AG04450 (cell line): ENCODE measurements at places on chromosomes 1 and 21.

DNA sequence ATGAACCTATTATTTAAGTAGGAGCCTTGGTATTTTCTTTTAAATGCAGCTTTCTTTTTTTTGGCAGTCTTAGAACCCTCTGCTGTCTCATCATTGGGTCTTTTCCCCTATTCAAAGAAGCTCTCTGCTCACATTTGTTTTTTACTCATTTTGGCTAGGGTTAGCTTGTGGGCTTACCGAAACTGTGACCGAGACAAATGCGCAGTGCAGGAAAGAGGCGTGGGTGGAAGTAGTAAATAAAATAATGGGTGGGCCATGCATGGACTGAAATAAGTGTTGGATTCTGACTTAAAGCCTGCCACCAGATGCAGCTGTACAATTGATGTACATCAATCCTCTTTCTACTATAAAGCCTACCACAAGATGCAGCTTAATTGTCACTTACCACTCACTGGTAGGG lies 14.7 kb downstream of the XPR1 start:
- no peak for DNase-seq

- DNase-seq = no peak
These were observed 9.1 kb upstream of the SYTL1 start for GRCh38 chr1:27332536-27333281.

- DNase-seq = no peak
These were observed 39.7 kb upstream of the EXO1 start for GRCh38 chr1:241808265-241808664.

GRCh38 chr1:100178091-100178490 lies at the start of gene LRRC39:
Gene LRRC39 (minus strand): TSS chr1:100178256. CDS start chr1:100168516, 9,740 bp downstream.
- DNase-seq = no peak

GRCh38 chr1:238205045-238205662 lies 314.4 kb upstream of the ZP4 start:
- no peak for DNase-seq

DNA sequence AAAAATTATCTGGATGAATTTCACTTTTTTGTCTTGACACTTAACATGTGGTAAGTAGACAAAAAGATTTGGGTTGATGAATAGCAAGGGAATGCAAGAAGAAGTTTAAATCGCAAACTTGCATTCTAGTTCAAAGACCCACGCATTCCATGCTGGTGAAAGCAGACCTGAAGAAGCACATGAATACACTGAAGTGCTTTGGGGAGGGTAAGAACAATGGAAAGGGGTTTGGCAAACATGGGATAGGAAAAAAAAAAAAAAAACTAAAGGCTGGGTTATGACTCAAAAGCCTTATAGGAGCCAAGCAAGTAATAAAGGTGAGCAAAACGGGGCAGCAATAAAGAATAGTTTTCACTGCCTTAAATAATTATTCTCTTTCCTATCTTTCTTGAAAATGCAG lies 450.2 kb downstream of the LMO4 start:
- DNase-seq = no peak

DNA sequence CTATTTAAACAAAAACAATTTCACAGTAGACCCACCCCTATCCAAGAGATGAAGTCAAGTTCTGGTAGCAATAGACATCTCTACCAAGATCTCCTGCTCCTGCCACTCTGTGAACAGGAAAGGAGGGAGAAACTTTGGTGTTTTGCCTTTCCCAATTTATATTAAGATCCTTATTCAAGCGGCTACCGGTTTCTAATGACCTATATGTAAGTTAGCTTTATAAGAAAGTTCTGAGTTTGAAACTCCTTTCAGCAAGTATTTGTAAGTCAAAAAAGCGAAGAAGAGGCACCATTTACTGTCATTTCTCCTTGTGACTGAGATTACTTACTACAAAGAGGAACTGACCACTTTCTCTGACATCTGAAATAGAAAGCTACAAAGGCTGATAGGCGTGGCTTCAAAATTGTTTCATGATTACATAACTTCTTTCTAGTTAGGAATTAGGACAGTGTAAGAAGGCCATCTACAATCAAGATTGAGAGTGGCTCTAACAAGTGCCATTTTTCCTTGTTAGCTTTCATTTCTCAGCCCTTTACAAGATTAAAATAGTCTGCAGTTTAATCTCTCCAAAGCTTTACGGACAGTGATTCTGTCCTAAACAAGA lies at the start of gene MNDA:
TSS of gene MNDA (plus strand) at position 448 of the 604 bp plus-strand sequence. CDS start 10,803 bp downstream, outside the sequence.
- DNase-seq = no peak

- DNase-seq = no peak
These were observed 2.7 kb downstream of the SH2D2A start for GRCh38 chr1:156813750-156814570.

DNA sequence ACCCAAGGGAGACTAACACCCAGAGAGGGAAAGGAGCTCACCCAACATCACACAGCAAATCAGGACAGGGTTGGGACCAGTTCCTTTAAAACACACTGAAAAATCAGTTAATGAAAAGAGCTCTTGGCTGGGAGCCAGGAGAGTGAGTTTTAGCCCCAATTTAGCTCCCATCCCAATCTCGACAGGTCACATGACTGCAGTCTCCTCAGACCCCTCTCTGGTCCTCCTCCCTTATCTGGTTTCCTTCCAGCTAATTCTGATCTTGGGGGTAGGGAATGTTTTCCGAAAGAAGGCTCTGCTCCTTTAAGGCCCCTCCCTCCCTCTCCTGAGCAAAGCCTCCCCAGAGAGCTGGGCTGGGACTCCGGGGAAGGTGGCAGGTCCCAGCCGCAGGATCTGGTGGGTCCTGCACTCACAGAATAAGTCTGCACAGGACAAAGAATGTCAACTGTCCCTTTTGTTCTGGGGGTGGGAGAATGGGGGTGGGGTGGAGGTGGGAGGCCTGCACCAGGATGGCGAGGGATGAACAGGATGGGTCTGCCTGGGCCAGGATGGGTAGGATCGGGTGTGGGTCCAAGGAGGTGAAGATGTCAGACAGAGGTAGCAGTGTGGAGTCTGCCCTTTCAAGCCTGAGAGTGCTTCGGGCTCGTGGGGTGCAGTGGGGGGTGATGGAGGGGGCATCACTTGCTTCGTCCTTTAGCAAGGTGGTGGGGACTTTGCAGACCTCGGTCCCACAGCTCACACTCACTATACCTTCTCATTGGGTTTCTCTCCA lies 57.3 kb upstream of the SSBP3 start:
- no peak for DNase-seq

DNA sequence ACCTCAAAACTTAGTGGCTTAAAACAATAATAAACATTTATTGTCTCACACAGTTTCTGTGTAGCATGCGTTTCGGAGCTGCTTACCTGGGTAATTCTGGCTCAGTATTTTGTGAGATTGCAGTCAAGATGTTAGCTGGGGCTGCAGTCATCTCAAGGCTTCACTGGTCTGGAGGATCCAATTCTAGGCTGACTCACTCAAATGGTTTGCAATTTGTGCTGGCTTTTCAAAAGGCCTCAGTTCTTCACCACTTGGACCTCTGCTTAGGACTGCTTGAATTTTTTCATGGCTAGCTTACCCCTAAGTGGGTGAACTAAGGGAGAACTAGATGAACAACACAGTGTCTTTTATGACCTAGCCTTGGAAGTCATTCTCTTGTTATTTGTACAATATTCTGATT lies 21.0 kb downstream of the XPR1 start:
- no peak for DNase-seq

- DNase-seq = no peak
These were observed 2.8 kb downstream of the SSBP3 start for GRCh38 chr1:54403405-54403804.

DNA sequence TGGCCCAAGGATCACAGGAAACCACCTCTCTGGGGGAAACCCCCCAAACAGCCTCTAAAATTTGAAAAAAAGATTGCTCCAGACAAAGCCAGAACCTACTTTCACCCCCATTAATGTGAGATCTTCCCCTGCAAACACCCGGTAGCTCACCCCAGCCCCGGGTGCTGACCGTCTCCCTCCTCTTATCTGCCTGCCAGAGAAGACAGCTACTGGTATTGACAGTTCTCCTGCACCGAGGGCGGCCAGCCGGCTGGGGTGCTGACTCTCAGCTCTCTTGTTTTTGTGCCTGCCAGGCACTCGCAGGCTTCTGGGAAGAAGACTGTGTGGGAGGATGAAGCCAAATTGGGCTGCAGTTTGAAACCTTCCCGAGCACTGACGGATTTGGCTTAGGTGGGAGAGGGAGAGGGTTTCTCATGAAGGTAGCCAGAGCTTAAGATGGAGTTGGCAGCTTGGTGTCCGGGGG lies 48.2 kb downstream of the RASSF5 start:
- DNase-seq = no peak

DNA sequence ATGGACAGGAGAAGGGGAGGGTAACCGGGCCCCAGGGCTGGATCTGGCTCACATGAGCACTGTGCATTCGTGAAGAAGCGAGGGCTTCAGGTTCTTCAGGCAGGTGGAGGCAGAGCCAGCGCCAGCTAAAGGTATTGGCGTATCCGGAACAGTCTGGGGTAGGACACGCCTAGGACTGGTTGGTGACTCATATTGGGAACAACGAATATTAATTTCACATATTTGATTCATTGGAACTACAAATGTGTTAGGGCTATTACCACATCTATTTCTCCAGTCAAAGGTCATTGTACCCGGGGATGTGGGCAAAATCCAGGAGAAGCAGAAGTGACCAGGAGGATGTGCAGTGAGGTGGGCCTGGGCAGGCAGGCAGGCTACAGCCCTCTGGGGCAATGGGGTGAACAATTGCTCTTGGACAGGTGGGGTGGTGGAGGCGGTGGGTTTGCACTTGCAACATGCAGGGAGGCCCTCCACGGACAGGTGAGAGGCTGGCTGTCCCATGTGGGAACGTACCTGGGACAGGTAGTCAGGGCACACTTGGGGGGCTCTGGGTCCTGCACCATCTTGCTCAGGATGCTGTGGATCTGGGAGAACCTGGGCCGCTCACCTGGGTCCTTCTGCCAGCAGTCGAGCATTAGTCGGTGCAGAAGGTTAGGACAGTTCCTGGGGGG lies 26.7 kb downstream of the CDCA8 start:
- DNase-seq = no peak

DNA sequence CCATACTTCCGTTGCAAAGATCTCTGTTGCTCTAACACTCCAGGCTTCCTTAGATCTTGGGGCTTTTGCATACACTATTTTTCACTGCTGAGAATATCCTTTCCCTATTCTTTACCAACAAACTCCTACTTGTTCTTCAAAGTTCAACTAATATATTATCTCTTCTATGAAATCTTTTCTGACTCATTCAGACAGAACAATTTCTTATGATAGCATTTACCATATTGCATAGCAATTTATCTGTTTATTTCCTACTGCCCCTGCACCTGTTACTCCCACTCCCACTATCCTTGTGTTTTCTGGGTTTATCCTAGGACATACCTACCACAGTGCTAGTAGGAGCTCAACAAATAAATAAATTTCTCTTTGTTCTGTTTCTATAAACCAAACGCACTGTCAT lies 11.0 kb downstream of the GADD45A start:
- no peak for DNase-seq

DNA sequence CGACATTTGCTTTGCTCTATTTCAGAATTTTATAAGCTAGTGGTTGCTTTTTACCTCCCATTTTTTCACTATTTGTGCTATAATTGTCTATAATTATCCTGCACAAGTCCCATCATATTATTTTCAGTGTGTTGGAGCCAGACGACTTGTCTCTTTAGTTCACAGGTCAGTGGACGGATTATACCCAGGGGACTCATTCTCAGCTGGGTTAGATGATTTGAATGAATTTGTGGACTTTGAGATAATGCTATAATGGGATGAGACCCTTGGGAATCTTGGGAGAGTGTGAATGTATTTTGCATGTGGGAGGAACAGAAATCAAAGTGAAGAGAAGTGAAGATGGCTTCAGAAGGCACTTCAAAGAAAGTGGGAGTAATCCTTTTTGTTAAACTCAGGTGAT lies 31.5 kb upstream of the KCNK1 start:
- no peak for DNase-seq

DNA sequence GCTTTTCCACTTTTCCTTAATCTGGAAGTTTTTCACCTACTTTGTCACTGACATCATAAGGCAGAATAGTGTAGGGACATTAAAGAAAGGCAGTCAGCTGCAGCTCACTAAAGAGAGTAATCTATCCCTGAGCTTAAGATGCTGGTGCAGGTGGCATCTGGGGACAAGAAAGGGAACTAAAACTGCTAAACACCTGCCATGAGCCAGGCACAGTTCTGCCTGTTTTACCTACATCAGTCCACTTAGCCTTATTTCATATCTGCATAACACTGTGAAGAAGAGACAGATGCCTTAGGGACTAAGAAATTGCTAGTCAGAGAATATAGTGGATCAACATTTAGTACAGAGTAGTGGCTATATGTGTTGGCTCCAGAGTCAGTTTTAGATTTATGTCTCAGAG lies 88.1 kb downstream of the GPATCH2 start:
- no peak for DNase-seq

GRCh38 chr21:46366561-46366960 lies 42.6 kb downstream of the PCNT start:
- DNase-seq = no peak

GRCh38 chr1:20373764-20374163 lies 83.1 kb downstream of the VWA5B1 start:
- no peak for DNase-seq

GRCh38 chr1:23473037-23473800 lies 10.8 kb downstream of the ASAP3 start:
- DNase-seq = no peak

DNA sequence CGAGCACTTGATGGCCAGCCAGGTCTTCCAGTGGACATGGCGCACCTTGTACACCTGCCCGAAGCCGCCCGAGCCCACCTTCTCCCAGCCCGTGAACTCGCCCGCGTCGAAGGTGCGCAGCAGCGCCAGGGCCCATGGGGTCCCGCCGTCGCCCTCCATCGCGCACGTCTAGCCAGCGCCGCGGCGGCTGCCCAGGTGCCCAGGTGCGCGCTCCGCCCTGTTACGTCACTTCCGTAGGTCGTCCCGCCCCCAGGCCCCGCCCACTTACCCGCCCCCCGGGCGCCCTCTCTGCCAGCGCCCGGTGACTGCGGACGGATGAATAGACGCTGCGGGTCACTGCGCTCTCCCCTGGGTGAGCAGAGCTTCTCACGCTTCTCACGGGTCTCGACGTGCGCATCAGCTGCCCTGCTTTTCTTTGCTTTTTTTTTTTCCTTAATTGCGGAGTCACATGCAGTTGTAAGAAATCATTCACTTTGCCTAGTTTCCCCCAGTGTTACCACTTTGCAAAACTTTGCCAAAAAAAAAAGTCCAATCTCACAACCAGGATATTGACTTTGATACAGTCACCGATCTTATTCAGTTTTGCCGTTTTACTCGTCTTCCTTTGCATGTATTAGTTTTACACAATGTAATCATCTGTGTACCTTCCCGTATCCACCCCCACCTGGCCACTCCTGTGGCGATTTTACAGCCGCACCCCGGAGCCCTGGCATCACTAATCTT lies at the start of gene RIPK4:
TSS of gene RIPK4 (minus strand) at position 170 of the 723 bp plus-strand sequence. CDS start at position 159, 11 bp downstream.
- no peak for DNase-seq

DNA sequence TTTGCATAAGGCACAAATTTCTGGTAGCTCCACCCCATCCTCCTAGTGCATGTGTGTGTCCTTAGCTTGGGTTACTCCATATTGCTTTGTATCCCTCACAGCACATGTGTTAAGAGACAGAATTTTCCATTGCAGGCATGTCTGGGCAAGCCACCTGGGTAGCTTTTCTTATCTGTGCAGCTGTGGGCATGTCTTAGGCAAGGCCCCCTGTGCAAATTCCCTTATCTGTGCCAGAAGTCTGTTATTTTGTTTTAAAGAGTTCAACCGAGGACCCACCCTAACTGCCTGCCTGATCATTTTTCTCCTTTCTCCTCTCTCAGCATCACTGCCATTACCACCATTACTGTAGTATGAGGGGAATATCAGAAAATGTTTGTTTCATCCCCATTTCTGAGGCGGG lies 131.9 kb downstream of the CYYR1 start:
- no peak for DNase-seq

- DNase-seq = no peak
These were observed 59.4 kb upstream of the NEK2 start for GRCh38 chr1:211734791-211735190.
